ENCODE measurements at places on chromosomes 2 and 18. TPM values are rescaled to one million over a fixed set of nuclear protein-coding genes. Genes with fewer than 3 reads are reported as not detected.

DNA sequence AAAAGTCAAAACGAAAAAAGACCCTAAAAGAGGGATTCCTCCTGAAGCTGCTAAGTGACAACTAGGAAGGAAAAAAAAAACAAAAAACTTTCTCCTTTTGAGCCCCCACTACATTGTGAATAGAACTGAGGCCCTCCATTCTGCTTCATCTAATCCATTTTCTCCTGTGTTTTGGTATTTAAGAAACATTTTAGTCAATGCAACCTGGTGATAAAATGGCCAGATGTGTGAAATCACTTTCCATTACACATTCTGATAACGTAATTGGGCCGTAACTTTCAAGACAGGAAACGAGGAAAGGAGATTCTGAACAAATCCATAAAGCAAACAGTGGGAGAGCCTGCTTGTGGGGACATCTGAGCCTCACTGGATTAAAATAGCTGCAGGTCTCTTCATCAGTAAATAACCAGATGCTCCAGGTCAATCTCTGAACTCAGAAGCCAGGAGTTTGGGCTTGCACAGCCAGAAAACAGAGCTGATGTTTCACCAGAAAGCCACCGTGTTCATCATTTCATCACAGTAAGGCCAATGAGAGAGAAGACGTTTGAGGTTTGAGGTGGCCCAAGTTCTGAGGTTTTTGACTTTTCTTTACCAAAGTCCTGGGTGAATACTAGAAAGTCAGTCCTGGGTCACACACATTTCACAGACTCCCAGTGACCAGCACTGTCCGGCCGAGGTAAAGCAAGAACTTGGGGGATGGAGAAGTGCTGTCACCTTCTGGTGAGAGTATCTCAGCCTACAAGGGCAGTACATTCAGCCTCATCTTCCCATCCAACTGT lies 47.8 kb downstream of the TGFA start:
- no peak overlapping the region for H3K27ac ChIP-seq
- no peak overlapping the region for H3K4me3 ChIP-seq
- H3K27me3 ChIP-seq, result no peaks in the 10 kb centered on the region
- no peaks in the 10 kb centered on the region for H3K36me3 ChIP-seq
- H3K4me1 ChIP-seq, result no peaks in the 10 kb centered on the region

- no peaks in the 10 kb centered on the region for H3K36me3 ChIP-seq
- no peaks in the 10 kb centered on the region for H3K4me1 ChIP-seq
- no peak overlapping the region for H3K4me3 ChIP-seq
- H3K27me3 ChIP-seq, result no peaks in the 10 kb centered on the region
- no peak overlapping the region for H3K27ac ChIP-seq
These were observed 642.7 kb downstream of the NR4A2 start for GRCh38 chr2:155689791-155690190.

- H3K27me3 ChIP-seq, result peaks cover 98% of the 10 kb centered on the region
- H3K36me3 ChIP-seq, result no peaks in the 10 kb centered on the region
- H3K4me3 ChIP-seq, result peak overlapping the region; percentile 23
- H3K4me1 ChIP-seq, result peaks cover 76% of the 10 kb centered on the region
These were observed 3.5 kb downstream of the GDF7 start for GRCh38 chr2:20670315-20671035.

DNA sequence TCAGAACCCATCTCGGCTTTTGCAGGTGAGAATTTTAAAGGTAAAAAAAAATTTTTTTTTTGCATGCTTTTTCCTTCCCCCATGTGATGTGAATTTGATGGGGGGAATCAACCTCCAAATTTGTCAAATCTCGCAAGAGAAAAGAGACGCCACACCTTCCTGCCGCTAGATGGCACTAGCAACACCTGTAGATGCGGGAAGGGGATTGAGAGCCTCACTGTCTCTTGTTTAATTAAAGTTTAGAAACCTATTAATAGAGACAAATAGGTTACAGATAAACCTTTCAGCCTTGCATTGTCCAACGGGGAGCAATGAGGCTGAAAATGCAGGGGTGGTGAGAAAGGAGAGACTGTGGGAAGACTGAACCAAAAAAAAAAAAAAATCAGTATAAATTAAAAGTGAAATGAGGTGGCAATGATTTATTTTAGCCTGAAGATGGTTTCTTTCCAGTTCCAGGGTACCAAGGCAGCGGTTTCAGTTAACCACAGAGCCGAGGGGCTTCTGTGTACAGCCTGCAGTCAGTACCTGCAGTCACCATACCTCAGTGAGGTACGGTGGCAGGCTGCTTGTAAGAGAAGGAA lies 84.6 kb downstream of the NRP2 start:
- peaks cover 7% of the 10 kb centered on the region for H3K36me3 ChIP-seq
- no peaks in the 10 kb centered on the region for H3K27me3 ChIP-seq
- H3K4me3 ChIP-seq, result no peak overlapping the region
- peak overlapping the region; percentile 98 for H3K27ac ChIP-seq
- DNase-seq, result no peak

GRCh38 chr2:98378901-98379300 lies 32.6 kb downstream of the CNGA3 start:
- no peaks in the 10 kb centered on the region for H3K27me3 ChIP-seq
- peak; percentile 82 for DNase-seq
- H3K4me1 ChIP-seq, result no peaks in the 10 kb centered on the region
- no peaks in the 10 kb centered on the region for H3K36me3 ChIP-seq

Gene C1QL2
- not detected for total RNA-seq

- H3K4me1 ChIP-seq, result no peaks in the 10 kb centered on the region
- no peak overlapping the region for H3K27ac ChIP-seq
- no peak for DNase-seq
- no peaks in the 10 kb centered on the region for H3K36me3 ChIP-seq
These were observed 81.4 kb downstream of the SNTG2 start for GRCh38 chr2:1032030-1032429.

- H3K4me3 ChIP-seq, result no peak overlapping the region
- H3K27ac ChIP-seq, result no peak overlapping the region
- no peak for DNase-seq
- no peaks in the 10 kb centered on the region for H3K36me3 ChIP-seq
- H3K4me1 ChIP-seq, result peaks cover 39% of the 10 kb centered on the region
These were observed 117.6 kb downstream of the METTL8 start for GRCh38 chr2:171316220-171316619.

GRCh38 chr18:644395-645004 lies 13.0 kb upstream of the TYMS start:
- H3K4me1 ChIP-seq, result no peaks in the 10 kb centered on the region
- H3K4me3 ChIP-seq, result no peak overlapping the region
- H3K27me3 ChIP-seq, result no peaks in the 10 kb centered on the region

Gene SP140L
- total RNA-seq, result 7.6 TPM

GRCh38 chr18:71209944-71210343 lies 921.1 kb downstream of the SOCS6 start:
- H3K27ac ChIP-seq, result no peak overlapping the region
- no peaks in the 10 kb centered on the region for H3K27me3 ChIP-seq
- no peaks in the 10 kb centered on the region for H3K36me3 ChIP-seq
- no peak for DNase-seq
- H3K4me1 ChIP-seq, result no peaks in the 10 kb centered on the region

DNA sequence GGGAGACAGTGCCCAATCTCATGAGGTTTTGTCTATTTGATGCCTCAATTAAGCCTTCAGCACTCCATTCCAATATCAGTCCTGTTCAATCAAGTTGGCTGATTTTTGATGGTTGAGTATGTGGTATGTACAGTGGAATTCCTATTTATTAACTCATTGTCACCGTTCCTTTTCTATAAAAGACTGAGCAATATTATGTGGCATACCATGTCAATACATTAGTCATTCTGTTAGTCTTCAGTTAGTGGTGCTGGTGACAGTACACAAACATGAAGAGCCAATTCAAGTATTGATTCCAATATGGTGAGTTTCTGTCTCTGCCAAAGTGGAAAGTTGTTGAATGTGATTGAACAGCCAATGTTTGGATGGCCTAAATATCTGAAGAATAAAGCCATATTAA lies 1343.9 kb downstream of the SUCLG1 start:
- DNase-seq, result no peak
- H3K4me1 ChIP-seq, result no peaks in the 10 kb centered on the region
- H3K27me3 ChIP-seq, result no peaks in the 10 kb centered on the region
- H3K36me3 ChIP-seq, result no peaks in the 10 kb centered on the region
- no peak overlapping the region for H3K27ac ChIP-seq
- no peak overlapping the region for H3K4me3 ChIP-seq

DNA sequence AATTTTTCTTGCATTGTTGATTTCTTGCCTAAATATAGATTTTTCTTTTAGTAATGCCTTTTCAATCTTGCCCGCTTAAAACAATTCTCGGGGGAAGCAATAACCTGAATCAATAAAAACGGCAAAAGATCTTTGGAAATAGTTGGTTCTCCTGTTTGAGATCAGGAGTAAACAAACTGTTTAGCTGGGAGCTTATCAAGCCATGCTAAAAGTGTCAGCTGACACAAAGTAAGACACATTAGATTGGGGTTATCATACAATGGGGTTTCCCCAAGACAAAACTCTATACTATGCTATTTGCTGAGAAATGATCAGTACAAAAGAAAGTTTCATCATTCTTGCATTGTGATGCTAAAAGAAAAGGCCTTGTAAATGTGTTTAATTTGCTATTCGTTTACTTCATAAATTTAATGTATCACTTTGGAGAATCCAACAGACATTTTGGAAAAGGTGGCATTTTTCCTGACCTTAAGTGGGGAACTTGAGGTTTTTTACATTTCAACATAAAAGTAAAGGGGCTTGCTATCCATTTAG lies 46.5 kb downstream of the ATIC start:
- no peak overlapping the region for H3K27ac ChIP-seq
- no peak for DNase-seq
- H3K4me3 ChIP-seq, result no peak overlapping the region

Gene MEP1B
- not detected for total RNA-seq

Gene CD207
- total RNA-seq, result 1.0 TPM

- peaks cover 23% of the 10 kb centered on the region for H3K4me1 ChIP-seq
- H3K36me3 ChIP-seq, result peaks cover 13% of the 10 kb centered on the region
- H3K27me3 ChIP-seq, result no peaks in the 10 kb centered on the region
- H3K4me3 ChIP-seq, result no peak overlapping the region
- DNase-seq, result no peak
These were observed 92.3 kb downstream of the KLF7 start for GRCh38 chr2:207073412-207073800.

- no peaks in the 10 kb centered on the region for H3K27me3 ChIP-seq
- DNase-seq, result no peak
- no peak overlapping the region for H3K4me3 ChIP-seq
- peak overlapping the region; percentile 56 for H3K27ac ChIP-seq
These were observed 14.6 kb upstream of the ITGAV start for GRCh38 chr2:186575302-186575701.

Gene NT5DC4
- not detected for total RNA-seq

Gene SCG2
- 2.1 TPM for total RNA-seq

DNA sequence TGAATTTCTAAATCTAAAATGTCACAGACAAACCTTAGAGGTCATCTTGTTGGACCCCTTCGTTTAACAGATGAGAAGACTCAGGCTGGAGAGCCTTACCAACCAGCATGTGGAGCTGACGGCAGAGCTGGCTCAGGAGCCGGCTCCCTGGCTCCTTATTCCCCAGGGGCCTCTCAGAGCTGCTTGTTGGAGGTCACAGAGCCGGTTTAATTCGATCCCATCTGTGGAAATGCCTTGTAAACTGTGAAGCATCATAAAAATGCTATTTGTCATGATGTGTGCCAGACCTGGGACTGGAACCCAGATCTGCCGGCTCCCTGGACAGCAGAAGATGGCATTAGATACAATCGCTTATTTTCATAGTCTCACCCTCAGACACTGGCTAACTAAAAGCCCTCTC lies 8.2 kb upstream of the CIB4 start:
- no peak overlapping the region for H3K27ac ChIP-seq
- H3K27me3 ChIP-seq, result no peaks in the 10 kb centered on the region

DNA sequence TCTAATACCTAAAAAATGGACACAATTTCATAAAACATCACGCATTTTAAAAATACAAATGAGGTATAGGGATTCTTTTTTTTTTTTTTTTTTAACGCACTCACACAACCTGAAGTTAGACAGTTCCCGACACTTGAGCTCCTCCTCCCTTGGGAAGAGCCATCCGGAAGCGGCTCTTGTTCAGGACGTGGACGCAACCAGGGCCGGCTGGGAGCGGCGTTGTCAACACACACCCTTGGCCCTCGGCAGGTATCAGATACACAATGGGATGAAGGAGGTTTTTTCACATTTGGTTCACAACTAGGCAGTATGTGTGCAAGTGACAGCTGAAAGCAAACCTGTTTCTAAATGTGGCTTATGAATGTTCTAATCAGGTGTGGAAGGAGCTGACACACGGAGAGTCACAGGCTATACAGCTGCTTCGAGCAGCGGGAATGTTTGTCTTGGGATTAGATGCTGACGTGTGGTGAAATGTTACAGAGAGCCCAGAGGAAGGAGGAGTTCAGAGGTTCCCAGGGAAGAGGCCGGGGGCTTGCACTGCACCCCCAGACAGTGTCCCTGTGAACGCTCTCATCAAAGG lies 111.1 kb downstream of the PXDN start:
- no peaks in the 10 kb centered on the region for H3K27me3 ChIP-seq
- H3K36me3 ChIP-seq, result peaks cover 50% of the 10 kb centered on the region
- H3K27ac ChIP-seq, result no peak overlapping the region
- no peak for DNase-seq

Gene GDF7
- total RNA-seq, result 7.1 TPM

DNA sequence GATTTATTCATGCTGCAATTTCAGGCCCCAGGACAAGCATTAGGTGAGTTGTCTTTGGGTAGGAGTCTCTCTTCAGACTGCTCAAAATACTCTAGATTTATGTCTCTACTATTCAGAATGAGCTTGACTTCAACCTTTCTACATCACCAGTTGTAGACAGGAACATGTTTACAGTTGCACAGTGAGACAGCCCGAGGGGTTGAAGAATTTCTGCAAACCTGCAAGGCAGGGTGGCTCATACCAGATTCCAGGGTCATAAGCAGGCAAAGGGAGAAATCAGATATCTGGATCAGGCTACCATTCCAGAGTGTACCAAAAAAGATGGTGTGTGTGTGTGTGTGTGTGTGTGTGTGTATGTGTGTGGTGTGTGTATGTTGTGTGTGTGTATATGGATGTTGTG lies 112.4 kb downstream of the SPP2 start:
- peaks cover 8% of the 10 kb centered on the region for H3K27me3 ChIP-seq
- no peak overlapping the region for H3K27ac ChIP-seq
- DNase-seq, result no peak
- no peaks in the 10 kb centered on the region for H3K4me1 ChIP-seq
- H3K4me3 ChIP-seq, result no peak overlapping the region
- no peaks in the 10 kb centered on the region for H3K36me3 ChIP-seq

GRCh38 chr2:10930721-10931516 lies 19.2 kb downstream of the KCNF1 start:
- peaks cover 10% of the 10 kb centered on the region for H3K4me1 ChIP-seq
- peaks cover 3% of the 10 kb centered on the region for H3K36me3 ChIP-seq
- H3K27ac ChIP-seq, result no peak overlapping the region
- no peak for DNase-seq
- H3K4me3 ChIP-seq, result no peak overlapping the region

Measured in esophagus muscularis mucosa (tissue), 4 donors.